ENCODE measurements at places on chromosomes 16 and 17.
A peak's percentile ranks its signal among the peaks of the same experiment; 100 is the strongest.

- DNase-seq: no peak
These were observed 45.5 kb downstream of the RBFOX1 start for GRCh38 chr16:7378024-7378695.

DNA sequence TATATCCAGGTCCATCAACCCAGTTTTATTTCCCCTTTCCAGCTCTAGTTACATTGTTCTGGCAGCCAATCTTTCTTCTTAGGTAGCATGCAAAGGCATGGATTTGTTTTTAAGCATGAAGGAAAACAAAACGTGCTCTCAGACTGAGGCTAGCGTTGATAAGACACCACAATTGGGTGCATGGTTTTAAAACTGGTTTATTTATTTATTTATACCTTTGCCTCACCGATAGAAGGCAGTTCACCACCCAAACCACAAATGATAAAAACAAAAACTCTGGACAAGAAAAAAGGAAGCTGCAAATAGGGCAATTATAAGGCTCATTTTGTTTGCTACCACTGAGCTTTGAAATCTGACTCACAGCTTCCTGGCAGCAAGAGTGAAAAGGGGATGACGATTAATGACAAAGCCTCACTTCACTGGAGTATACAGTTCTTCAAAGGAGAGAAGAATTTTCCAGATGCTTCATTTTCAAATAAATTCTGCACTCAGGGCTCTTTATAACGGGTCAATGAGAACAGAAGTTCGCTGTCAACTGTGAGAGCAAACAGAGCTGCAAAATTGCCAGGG is 278.4 kb upstream of the IRX5 start:
- no peak for DNase-seq

- DNase-seq: no peak
These were observed 10.3 kb downstream of the UBALD1 start for GRCh38 chr16:4604401-4604800.

GRCh38 chr17:68613739-68614298 is 12.7 kb upstream of the FAM20A start:
- peak; percentile 77 for DNase-seq

DNA sequence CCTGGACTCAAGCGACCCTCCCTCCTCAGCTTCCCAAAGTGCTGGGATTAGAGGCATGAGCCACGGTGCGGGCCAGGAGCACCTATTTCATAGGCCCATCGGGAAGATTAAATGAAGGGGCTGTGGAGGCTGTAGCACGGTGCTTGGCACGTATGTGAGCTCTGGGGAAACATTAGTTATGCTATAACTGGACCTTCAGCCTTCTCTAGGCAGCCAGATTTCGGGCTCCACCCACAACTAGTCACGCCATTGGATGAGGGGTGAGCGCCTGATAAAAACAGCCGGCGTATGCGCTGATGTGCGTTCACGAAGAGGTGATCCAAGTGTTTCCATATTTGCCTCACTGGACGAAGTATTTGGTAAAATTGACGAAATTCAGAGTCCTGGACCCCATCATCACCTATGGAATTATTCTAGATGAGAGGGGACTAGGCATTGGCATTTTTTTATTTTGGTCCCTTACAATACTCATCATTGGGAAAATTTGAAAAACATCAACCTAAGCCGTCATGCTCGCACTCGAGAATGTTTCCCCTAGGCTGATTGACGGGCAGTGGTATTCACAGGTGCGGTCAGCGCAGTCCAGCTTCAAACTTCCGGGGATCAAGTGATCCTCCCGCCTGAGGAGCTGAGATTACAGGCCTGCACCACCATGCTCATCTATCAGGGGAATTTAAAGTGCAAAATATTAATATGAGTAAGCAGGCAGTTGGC is 1.8 kb upstream of the ANKRD11 start:
- no peak for DNase-seq

GRCh38 chr17:58184986-58185761 is 7.4 kb upstream of the EPX start:
- no peak for DNase-seq

GRCh38 chr16:57091200-57091974 is 996 bp upstream of the CPNE2 start:
- no peak for DNase-seq

GRCh38 chr16:86018487-86018886 is 119.5 kb downstream of the IRF8 start:
- DNase-seq: no peak

GRCh38 chr17:27466743-27467375 is 10.6 kb downstream of the KSR1 start:
- no peak for DNase-seq

DNA sequence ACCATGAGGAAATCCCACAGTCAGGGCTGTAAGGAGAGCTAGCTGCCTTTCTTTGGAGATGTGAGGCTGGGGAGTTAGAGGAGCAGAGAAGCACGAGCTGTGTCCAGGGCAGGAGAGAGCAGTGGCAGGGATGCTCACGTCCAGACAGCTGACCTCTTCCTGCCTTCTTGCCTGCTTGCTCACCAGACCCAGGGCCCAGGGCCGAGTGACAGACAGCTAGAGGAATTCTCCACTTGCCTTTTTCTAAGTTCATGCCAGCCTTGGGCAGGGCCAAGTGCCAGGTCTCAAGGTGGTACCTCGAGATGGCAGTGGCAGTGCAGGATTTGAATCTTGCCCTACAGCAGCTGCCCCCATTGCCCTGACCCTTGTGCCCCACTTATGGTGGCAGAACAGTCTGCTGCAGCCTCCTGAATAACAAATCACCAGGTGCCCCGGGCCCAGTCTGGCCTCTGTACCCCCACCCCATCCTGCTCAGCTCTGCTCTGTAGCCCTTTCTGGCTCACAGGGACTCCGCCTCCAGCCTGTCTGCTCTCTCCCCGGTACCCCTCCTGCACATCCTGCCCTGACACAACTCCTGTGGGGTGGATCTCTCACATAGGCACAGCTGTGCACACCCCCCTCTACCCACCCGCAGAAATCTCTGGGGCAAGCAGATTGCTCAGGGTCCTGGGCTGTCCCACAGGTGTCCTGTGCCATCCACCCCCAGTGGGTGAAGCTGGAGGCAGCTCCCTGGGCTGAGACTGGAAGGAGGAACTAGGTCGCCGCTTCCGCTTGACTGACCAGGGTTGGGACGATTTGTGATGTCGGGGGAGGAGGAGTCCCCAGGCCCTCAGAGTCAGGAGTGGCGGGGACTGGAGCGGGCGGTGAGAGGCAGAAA is 25.9 kb downstream of the GRIN2C start:
- DNase-seq: no peak

GRCh38 chr17:58577696-58578095 is 63.3 kb upstream of the MTMR4 start:
- DNase-seq: peak; percentile 70

DNA sequence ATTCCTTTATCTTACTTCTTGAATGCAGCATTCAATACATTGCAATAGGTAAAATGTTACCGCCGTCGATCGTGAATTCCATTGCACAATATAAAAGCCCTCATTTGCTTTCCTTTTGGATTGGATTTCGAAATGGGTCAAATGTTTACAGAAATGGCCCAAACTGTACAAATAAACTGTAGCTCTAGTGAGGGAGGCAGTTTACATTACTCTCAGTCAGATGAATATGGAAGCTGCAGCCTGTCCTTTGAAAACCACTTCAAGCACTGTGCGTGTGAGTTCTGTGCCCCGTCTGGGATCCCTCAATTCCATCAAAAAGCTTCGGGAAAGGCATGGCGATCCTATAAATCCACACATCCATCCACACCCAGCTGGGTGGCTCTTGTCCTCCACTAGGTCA is 258.6 kb upstream of the FOXF1 start:
- DNase-seq: no peak
